ENCODE measurements at places on chromosomes 3 and 15.

DNA sequence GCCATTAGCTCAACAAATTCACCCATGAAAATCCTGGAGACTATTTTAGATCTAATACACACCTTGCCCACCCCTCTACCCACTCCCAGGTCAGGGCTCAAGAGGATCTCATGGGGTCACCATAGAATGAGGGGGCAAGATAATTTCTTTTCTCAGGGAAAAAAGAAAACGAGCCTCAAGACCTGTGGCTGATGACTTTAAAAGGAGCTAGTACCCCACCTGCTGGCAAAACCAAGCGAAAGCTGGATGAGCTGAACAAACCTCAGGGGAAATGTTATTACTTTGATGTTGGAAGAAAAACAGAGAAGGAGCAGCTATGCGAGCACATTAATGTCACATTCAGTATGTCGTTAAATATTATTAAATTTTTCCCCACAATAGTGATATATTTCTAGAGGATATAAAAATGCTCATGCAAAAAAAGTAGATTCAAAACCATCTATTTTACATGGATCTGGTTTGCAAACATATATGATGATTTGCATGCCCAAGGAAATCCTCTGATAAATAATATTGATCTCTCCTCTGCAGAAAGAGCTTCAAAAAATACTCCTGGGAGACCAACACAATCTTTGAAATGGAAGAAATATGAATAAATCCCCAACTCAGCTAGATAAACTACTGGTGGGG is 37.7 kb downstream of the PLD1 start:
- peak; percentile 21 for DNase-seq

DNA sequence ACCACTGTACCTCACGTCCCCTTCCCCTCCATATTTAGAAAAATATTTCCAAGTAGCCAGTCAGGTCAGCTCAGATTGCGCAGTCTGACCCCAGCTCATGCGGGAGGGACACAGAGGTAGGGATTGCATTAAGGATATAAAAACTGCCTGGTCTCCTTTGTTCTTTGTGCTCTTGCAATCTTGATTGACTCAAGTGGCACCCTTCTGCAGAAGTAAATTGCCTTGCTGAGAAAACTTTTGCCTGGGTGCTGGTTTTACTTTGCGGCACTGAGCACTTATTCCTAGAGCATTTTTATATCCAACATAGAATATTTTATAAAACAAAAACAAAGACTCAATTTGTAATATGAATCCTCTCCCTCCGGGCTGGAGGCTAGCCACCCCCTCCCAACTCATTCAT is 54.8 kb downstream of the BTD start:
- DNase-seq, result no peak

DNA sequence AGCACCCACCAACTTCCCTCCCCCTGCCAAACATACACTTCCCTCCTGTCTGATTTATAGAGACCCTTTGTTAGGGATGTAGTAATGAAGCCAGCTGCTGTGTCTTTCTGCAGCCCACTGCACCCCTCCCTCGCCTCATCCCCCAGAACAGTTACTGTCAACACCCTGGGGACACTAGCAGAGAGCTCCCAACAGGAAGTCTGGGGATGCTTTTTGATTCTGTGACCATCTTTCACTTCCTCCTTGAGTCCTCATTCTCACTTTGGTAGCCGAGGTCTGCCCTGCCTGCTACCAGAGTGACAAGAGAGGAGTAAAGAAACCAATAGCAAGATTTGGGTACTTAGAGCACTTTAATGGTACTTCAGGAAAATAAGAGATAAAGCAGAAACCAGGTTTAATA is 201.6 kb downstream of the SATB1 start:
- DNase-seq, result no peak

- DNase-seq, result no peak
Observed at GRCh38 chr3:16810593-16811367, 74.0 kb upstream of the PLCL2 start.

DNA sequence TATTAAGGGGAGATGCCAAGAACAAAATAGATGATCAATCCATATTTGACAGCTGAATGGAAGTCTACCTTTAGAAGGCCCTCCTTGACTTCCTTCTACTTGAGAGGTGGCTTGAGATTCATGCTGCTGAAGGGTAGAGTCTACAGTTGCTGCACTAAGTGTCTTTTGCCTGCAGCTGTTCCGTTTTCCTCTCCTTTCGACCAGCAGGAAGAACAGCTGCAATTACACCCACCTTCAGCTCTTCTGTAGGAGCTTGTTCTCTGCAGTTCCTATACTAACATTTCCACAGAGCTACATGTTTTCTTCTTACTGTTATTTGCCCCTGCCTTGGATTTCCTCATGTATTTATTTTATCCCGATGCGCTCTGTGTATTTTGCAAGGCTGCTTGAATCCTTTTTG is 79.1 kb downstream of the ARRDC4 start:
- DNase-seq, result no peak

- no peak for DNase-seq
Observed at GRCh38 chr15:77527164-77527778, 105.4 kb downstream of the LINGO1 start.

- no peak for DNase-seq
Observed at GRCh38 chr3:80997622-80998021, 763.8 kb downstream of the GBE1 start.

GRCh38 chr3:52043750-52044149 is 12.6 kb downstream of the DUSP7 start:
- no peak for DNase-seq

- peak; percentile 28 for DNase-seq
Observed at GRCh38 chr3:171829841-171830517, 13.2 kb upstream of the TMEM212 start.

GRCh38 chr15:88127432-88127790 is 129.1 kb downstream of the NTRK3 start:
- DNase-seq, result no peak

GRCh38 chr3:34669490-34669889 is 871.1 kb downstream of the PDCD6IP start:
- no peak for DNase-seq

- DNase-seq, result no peak
Observed at GRCh38 chr15:57596978-57597377, 5.3 kb downstream of the MYZAP start.

GRCh38 chr3:16482194-16482769 is 31.2 kb downstream of the RFTN1 start:
- no peak for DNase-seq

DNA sequence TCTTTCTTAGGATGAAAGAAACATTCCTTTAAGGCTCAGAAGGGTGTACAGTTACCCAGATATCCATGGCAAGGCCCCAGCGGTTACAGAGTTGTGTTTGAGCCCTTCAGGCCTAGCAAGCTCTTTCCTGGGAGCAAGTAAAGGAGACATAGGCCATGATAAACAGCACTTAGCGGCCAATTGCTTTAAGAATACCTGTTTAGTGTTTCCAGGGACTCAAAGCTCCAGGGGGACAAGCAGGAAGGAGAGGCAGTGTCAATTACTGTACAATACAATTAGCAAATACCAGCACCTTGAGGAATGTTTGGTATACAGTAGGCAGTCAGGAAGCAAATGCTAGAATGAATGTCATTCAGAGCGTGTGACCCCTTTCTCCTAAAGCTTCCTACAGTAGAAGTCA is 176.3 kb upstream of the ICE2 start:
- DNase-seq, result no peak

GRCh38 chr3:87771337-87772192 is 287.2 kb downstream of the CGGBP1 start:
- DNase-seq, result no peak

GRCh38 chr15:96327155-96327741 is 3.3 kb upstream of the NR2F2 start:
- DNase-seq, result no peak

GRCh38 chr15:90563463-90563862 is 33.7 kb downstream of the CRTC3 start:
- DNase-seq, result no peak

DNA sequence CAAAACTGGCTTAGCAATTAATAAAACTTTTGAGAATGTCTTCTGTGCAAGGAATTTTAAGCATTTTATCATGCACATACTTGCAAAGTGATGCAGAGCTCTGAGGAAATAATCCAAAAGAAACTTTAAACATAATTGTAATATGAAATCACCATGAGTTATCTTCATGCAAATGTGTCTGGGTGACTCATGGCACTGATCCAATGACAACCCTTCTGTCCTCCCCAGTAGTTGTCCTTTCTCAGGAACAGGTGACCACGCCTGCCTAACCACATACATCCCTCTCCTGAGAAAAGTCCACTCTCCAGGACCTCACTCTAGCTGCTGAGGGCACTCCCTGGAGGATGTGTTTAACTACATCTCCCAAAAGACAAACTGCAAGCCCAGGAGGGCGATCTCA is 530.6 kb upstream of the IL12A start:
- no peak for DNase-seq

GRCh38 chr3:171757361-171758034 is 52.8 kb downstream of the PLD1 start:
- DNase-seq, result no peak

GRCh38 chr3:64730681-64731080 is 42.9 kb upstream of the ADAMTS9 start:
- DNase-seq, result no peak

GRCh38 chr15:100898152-100898490 is 18.5 kb downstream of the ALDH1A3 start:
- DNase-seq, result no peak

DNA sequence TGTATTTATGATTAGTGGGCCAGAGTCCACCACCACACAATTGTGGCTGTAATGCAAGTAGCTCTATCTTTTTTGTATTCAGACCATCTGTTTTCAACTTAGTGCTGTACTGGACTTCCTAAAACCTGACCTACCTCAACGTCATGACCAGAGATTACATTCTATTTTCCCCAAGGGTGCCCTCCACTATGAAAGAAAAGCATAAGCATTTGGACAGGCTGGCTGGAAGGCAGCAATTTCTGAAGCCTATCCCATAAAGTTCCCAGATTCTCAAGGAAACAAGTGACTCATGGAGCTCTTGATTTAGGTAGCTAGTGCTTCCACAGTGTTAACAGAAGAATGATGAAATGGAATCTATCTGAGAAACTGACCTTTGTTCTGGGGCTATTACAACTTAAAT is 75.8 kb downstream of the COL8A1 start:
- no peak for DNase-seq

DNA sequence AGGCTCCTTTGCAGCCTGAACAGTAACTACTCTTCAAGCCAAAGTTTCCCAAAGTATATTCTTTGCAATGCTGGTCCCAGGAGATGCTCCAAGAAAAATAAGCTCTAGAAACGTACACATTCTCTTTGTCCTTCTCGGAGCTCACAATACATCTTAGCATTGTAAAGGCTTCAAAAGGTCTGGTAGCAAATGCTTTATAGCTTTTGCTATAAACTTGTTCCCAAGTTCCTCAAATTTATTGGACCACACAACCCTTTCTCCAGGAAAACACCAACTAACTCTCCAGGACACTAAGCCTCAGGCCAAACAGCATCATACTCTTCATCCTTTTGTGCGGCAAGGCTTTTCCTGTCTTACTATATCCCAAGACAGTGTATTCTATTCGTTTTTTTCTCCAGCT is 455.6 kb upstream of the PROK2 start:
- no peak for DNase-seq

DNA sequence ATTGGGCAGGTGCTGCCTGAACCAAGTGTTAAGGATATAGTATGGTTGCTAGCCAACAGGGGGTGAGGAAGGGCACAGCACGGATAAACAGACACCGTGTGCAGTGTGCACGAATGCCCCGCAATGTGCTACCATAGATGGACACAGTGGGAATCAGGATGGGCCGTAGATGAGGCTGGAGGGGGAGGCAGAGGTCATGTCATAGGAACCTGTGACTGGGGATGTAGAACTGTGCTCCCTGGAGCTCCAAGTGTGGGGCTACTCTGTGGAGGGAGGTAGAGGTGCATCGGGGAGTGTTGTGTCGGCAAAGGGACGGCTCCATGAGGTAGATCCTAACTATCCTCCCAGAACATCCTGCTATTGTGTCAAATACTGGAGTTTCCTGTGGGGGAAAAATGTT is 102.5 kb downstream of the TNIK start:
- DNase-seq, result no peak

GRCh38 chr3:100972301-100972844 is 20.8 kb downstream of the ABI3BP start:
- no peak for DNase-seq

DNA sequence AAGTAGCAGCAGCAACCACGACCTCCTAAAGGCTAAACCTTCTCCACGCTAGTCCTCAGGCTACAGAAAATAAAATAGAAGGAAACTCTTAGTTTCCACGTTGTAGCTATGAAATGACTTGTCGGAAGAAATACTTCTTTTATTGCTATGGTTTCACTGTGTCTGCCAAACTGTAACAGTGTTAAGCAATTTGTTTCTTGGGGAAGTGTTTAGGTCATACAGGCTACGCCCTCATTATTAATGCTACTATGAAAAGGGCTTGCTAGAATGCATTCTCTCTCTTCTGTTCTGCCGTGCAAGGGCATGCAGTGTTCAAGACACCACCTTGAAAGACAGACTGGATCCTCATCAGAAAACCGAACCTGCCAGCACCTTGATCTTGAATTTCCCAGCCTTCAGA is 462.7 kb downstream of the PLOD2 start:
- no peak for DNase-seq

DNA sequence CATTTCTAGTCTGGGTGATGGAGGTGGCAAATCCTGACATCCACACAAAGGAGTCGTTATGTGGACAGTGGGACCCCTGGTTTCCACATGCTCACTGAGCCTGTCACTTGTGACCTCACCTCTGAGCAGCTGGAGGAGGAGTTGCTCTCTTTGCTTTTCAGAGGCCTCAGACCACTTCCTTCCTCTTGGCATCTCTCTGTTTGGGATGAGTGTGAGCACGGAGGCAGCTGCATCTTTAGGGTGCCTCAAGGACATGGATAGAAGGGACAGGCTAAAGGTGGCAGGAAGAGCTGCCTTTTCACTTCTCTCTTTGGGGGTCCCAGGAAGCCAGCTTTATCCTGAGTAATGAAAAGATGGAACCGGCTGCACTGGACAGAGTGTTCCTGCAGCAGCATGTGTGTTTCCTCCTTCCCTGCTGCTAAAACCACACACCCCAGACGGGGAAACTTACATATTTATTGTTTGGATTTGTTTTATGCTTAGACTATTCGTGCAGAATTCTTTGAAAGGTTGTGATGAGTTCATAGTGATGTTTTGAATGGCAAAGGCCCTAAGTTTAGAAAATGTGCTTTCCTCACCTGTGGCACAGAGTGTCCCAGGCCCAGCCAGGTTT is 31.8 kb downstream of the GPR171 start:
- no peak for DNase-seq

DNA sequence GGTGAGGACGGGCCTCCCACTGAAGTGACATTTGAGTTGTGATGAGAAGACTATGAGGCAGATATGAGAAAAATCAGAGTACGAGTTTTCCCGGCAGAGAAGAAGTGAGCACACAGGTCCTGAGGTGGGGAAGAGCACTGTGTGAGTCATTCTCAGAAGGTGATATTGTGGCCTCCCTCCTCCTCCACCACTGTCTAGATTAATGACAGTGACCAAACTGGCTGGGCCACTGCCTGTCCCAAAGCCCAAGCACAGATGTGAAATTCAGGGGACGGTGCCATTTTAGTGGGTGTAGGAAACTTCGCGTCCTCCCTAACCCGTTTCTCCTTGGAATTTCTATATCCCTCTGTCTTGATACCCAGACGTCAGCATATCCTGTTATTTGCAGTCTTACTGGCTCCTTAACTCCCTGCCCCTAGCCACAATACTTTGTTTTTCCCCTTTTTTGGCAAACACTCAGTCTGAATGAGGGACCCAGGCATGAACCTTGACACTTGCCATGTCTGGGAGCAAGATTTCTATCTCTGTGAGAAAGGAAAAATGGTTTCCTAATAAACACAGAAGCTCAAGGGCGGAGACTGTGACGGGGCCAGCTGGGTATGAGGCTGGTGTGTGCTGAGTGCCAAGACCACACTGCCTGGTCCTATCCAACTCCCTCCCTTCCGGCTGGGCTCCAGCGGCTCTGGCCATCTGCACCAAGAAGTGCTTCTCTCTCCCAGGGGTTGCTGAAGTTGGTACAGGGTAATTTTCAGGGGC is 15.2 kb downstream of the PRICKLE2 start:
- DNase-seq, result peak; percentile 66
